ENCODE measurements at places on chromosomes 16 and 17.

GRCh38 chr16:46850619-46851555 is 19.9 kb upstream of the C16orf87 start:
- DNase-seq = no peak

GRCh38 chr16:81008505-81008789 is 1.4 kb downstream of the CENPN start:
- DNase-seq = no peak

DNA sequence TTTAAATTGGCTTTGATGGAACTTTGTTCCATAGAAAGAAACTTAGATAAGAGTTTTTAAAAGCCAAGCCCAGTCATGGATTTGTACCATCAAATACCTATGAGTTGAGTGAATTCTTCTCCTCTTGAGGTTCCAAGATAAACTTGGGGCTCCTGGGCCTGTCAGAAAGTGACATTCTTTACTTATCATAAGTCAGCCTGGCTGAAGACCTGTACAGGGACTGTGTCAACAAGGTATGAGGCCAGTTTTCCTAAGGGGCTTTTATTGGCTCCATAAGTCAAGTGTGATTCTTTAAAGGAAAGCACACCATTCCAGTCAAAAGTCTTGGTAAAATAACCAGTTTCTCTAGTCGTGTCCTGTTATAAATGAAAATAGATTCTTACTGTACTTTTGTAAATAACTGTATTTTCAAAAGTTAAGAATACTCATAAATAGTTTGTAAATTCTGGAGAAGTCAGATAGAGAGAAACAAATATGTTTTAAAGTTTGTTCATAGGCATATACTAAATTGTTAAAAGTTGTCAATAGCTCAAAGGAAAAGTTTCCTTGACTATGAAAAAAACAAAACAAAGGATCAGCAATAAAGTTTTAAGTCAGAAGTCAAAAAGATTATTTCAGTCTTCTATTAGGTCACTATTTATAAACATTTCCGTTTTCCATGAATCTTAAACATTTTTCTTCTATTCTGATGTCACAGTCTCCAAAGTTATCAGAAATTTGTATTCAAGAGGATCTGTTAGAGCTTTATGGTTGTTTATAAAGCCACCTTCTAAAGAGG is 22.5 kb upstream of the MYO1D start:
- DNase-seq = no peak

- DNase-seq = no peak
Measured at GRCh38 chr16:49822649-49823370, 33.1 kb downstream of the ZNF423 start.

DNA sequence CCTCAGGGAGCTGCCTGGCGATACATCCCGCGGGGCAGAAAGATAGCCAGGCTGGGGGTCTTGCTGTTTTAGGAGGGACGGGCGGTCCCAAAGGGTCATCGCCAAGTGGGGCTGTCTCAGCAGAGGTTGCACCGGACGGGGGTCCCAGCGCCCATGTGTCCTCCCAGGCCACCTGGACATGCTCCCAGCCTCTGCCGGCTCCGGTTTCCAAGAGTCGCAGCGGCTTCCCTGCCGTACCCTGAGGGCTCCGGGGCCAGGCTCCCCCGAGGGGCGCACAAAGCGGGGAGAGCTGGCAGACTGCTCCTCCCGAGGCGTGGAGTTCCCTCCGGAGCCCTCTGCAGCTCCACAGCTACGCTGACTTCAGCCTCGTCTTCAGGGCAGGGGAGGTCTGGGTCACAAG is 1.2 kb downstream of the TRARG1 start:
- DNase-seq = no peak

All from activated naive CD8-positive, alpha-beta T cell treated with anti-CD3 and anti-CD28 coated beads for 36 hours (primary cell).